ENCODE measurements at places on chromosomes 3 and 15. TPM values are rescaled to one million over a fixed set of nuclear protein-coding genes. Genes with fewer than 3 reads are reported as not detected.

The SPRED1 gene
- 25.5 TPM for total RNA-seq

The LCTL gene
- total RNA-seq: not detected

The SLC51A gene
- 16.4 TPM for total RNA-seq

The CNTN4 gene
- total RNA-seq: 13.4 TPM

The SQOR gene
- 403 TPM for total RNA-seq

The SCAANT1 gene
- not detected for total RNA-seq

All from mucosa of descending colon (tissue), 3 donors.